ENCODE measurements at places on chromosomes 7 and 10.

DNA sequence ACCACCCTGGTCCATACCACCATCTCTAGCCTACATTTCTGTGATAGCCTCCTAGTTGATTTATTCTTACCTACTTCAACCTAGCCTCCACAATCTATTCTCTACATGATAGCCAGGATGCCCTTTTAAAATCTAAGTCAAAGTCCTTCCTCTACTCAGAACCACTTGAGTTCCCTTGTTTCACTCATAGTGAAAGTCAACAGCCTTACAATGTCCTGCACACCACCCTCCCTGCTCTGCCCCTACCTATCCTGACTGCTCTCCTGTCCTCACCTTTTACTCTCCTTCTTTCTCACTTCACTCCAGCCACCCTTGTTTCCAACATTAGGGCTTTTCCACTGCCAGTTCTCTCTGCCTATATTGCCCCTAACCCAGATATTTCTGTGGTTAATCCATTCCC lies 146.7 kb downstream of the GRM3 start:
- no peak for DNase-seq

DNA sequence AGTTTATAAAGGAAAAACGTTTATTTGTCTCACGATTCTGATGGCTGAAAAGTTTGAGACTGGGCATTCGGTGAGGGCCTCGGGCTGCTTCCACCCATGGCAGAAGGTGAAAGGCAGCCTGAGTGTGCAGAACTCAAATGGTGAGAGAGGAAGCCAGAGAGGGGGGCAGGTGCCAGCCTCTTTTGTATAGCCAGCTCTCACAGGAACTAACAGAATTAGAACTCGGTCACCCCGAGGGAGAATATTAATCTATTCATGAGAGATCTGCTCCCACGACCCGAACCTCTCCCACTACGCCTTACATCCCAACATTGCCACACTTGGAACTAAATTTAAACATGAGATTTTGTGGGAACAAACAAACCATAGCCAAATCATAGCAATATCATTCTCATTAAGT lies 112.6 kb downstream of the ZPBP start:
- no peak for DNase-seq

GRCh38 chr10:34711500-34711899 lies 103.6 kb downstream of the PARD3 start:
- no peak for DNase-seq

GRCh38 chr7:140201393-140201792 lies 24.6 kb upstream of the KDM7A start:
- no peak for DNase-seq

- DNase-seq = no peak
These were observed 19.3 kb downstream of the NEURL1 start for GRCh38 chr10:103512591-103513379.

- DNase-seq = no peak
These were observed 255.7 kb upstream of the MKLN1 start for GRCh38 chr7:131071786-131072504.

DNA sequence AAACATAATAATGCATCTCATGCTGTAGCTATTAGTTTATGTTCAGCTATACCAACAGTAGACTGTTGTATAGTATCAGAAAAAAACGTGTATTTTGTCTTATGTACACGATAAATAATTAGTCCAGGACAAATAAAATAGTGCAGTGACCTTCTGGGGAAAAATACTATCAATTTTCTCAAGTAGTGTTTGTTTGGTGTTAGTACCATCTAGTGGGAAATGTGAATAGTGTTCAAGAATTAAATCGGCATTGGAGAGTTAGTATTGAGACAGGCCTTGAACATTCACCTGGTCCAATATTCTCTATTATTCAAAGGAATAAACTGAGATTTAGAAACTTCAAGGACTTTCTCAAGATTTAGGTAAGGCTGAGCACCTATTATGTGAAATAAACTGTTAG lies 21.7 kb upstream of the OR2A5 start:
- no peak for DNase-seq

DNA sequence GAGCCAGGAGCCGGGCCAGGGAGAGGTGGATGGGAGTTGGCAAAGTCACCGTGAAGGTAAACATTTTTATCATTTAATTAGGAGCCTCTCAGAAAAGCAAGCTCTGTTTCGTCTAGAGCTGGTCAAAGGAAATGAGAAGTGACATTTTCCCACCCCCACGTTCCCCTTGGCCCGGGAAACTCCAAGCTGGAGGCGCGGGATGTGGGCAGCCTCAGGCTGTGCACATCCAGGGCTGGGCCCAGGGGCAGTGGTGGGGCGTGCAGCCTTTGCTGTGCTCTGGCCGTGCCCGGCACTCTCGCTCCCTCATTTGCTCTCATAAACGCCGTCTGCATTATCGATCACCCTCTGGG lies 135.6 kb upstream of the RET start:
- DNase-seq = no peak

DNA sequence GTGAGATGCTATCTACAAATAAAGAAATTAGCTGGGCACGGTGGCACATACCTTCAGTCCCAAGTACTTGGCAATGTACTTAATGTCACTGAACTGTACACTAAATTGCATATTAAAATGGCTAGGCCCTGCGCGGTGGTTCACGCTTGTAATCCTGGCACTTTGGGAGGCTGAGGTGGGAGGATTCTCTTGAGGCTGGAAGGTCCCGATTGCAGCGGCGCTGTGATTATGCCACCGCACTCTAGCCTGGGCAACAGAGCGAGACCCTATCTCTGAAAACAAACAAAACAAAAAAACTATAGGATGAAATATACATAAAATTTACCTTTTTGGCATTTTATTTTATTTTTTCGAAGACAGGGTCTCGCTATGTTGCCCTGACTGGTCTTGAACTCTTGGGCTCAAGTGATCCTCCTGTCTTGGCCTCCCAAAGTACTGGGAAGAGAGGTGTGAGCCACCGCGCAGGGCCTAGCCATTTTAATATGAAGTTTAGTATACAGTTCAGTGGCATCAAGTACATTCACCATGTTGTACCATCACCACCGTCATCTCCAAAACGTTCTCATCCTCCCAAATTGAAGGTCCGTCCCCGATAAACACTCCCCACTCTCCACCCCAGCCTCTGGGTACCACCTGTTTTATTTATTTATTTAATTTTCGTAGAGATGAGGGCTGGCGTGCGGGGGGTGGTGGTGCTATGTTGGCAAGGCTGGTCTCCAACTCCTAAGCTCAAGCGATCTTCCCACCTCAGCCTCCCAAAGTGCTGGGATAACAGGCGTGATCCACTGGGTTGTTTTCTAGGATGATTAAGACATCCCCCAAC lies 1.3 kb upstream of the EIF3B start:
- no peak for DNase-seq

- no peak for DNase-seq
These were observed 39.9 kb upstream of the MMD2 start for GRCh38 chr7:4998910-4999309.

Data from stimulated activated CD8-positive, alpha-beta memory T cell treated with anti-CD3 and anti-CD28 coated beads, Interleukin-12 subunit alpha, Interleukin-12 subunit beta, amount 100 ng/mL, for 1 hour (primary cell).